Chondrocyte (in vitro differentiated cells): ENCODE measurements at places on chromosomes 1 and 21. TPM values are rescaled to one million over a fixed set of nuclear protein-coding genes. Genes with fewer than 3 reads are reported as not detected.

GRCh38 chr21:34100337-34100736 lies 27.0 kb downstream of the MRPS6 start:
- no peak for DNase-seq

DNA sequence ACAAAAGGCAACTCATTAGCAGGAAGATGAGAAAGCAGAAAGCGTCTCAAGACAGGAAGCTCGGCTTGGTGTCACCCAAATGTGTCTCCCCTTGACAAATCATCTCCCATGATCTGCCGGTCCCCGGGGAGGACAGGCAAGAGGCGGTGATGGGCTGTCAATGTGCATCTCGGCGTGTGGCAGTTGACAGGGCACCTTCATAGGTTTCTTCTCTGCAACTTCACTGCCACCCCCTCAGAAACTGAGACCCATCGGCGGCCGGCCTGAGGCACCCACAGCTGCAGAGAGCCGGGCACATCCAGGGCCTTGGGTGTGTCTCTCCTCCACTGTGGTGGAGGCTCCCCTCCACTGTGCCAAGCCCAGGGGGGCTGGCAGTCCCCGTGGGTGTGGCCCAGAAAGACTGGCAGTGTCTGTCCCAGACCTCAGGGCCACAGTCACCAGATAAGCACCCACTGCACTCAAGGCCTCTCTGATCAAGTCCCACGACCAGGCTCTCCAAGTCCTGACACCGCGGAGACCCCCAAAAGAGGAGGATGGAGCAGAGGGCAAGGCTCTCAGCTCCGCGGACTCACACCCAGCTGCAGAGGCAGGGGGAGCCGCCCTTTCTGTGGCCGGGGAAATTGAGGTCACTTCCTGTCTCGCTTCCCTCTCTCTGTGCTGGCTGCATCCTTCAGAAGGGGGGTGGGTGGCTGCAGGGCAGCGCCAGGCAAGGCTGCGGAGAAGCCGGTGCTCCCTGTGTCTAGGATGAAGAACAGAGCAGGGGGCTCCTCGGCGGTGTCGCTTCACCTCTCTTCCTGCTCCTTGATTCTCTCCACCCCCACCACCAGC lies 39.6 kb upstream of the LBR start:
- DNase-seq, result peak; percentile 84

DNA sequence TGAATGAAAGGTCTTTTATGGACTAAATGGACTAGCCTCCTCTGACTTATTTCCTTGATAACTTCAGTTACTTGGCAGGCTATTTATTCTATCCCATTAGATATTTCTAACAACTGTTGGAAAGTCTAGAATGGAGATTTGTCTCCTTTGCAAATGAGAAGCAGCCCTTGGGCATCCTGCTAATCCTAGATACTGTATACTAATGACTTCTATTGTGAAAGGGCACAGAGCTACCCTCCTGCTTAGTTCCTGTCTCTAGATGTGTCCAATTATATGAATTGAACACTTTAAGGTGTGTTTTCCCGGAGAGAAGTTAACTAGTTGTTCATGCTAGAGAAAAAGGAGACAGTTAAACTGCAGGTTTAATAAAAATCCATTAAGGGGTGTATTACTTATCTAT lies 10.2 kb upstream of the NCMAP start:
- no peak for DNase-seq

The PROX1 gene
- total RNA-seq, result 0.28 to 0.36 TPM (median 0.32 TPM) in 3 replicates

The CRNN gene
- not detected in 3 replicates for total RNA-seq
